ENCODE measurements at places on chromosomes 5 and 9.

- DNase-seq = no peak
Measured at GRCh38 chr9:86500667-86501435, 146.6 kb upstream of the TUT7 start.

GRCh38 chr9:4070266-4070665, 229.6 kb downstream of the GLIS3 start:
- DNase-seq = no peak

DNA sequence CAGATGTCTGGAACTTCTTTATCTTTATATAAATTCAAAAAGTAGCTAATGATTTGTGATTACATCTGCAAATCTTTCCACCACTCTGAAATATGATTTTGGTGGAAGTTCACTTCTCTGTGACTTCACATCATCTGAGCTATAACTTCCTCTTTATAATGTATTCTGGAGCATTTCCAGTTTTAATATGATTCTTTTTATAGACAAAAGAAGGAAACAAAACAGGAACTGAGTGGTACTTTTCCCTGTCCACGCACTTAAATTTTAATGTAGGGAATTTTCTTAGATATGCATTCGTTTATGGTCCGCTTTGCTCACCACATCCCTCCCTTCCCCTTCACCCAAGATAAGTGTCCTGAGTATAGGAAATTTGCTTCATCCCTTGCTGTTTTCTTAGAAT, 333.5 kb downstream of the CHSY3 start:
- no peak for DNase-seq

DNA sequence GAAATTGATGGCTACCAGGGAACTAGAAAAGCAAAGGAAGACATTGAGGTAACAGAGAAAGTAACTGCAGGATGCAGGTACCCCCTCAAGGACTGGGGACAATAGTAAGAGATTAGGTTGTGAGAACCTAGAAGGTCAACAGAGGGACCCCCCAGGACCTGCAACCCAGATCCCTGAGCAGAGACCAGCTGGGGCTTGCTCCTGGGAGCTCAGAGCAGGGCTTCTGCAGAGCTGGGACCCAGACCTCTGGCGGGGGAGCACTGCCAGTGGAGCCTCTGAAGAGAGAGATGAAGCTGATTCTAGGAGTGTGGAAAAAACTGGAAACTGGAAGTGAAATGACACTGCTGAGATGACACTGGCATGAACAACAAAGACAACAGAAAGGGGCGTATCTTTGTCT, 17.2 kb downstream of the MORN5 start:
- no peak for DNase-seq

DNA sequence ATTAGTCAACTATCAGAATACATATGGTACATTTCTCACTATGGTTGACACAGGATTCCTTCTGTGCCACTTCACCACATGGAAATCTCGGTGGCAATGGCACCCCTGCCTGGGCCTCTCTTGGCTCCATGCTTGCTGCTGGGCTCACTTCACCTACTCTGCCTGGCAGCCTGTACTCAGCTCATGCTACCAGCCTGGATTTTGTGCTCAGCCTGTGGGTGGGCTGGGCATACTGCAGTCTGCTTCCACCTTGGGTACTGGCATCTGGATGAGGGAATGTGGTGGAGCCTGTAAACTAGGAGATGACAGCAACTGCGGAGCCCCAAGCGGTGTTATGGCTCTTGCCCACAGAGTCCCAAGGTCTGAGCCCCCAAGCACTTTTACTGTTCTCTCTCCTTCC, 604.1 kb downstream of the MTRR start:
- DNase-seq = no peak

- no peak for DNase-seq
Measured at GRCh38 chr5:73513996-73514395, 15.8 kb downstream of the BTF3 start.

- peak; percentile 53 for DNase-seq
Measured at GRCh38 chr9:117278020-117278419, 136.8 kb downstream of the ASTN2 start.

All from NCI-H1694 (cell line).